ENCODE measurements at places on chromosomes 2 and 18. TPM values are rescaled to one million over a fixed set of nuclear protein-coding genes. Genes with fewer than 3 reads are reported as not detected.

The CELF4 gene
- total RNA-seq = 0.05 TPM

The GRB14 gene
- 0.19 TPM for total RNA-seq

DNA sequence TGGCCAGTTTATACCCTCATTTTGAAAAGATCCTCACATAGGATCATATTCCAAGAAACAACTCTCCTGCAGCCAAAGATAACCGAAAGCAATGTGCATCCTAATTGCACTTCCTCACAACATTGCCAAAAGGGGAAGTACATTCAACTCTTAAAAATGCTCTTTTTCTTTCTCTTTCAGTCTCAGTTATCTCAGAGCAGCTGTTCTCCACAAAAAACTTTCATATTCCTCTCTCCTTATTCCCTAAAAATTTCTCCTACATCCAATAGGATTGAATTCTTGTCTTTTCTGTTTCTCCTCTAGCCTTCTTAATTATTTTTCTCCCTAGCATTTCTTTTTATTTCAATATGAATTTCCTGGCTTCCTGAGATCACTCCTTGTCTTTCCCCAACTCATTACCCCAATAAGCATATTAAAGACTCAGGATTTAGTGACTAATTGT is 7.4 kb upstream of the VRK2 start:
- H3K4me1 ChIP-seq = no peaks in the 10 kb centered on the region
- no peak overlapping the region for H3K27ac ChIP-seq
- no peaks in the 10 kb centered on the region for H3K27me3 ChIP-seq
- DNase-seq = no peak
- no peaks in the 10 kb centered on the region for H3K36me3 ChIP-seq

- no peak overlapping the region for H3K4me3 ChIP-seq
- H3K27me3 ChIP-seq = no peaks in the 10 kb centered on the region
- no peaks in the 10 kb centered on the region for H3K36me3 ChIP-seq
- no peak overlapping the region for H3K27ac ChIP-seq
- no peaks in the 10 kb centered on the region for H3K4me1 ChIP-seq
Observed at GRCh38 chr2:109686921-109687320, 72.8 kb downstream of the SOWAHC start.

GRCh38 chr2:2662037-2662846 is 331.2 kb upstream of the MYT1L start:
- no peaks in the 10 kb centered on the region for H3K36me3 ChIP-seq
- no peaks in the 10 kb centered on the region for H3K27me3 ChIP-seq
- no peaks in the 10 kb centered on the region for H3K4me1 ChIP-seq
- no peak for DNase-seq

GRCh38 chr2:176526995-176527901 is 258.0 kb downstream of the MTX2 start:
- no peaks in the 10 kb centered on the region for H3K36me3 ChIP-seq
- H3K27ac ChIP-seq = no peak overlapping the region
- H3K4me1 ChIP-seq = no peaks in the 10 kb centered on the region
- no peak overlapping the region for H3K4me3 ChIP-seq

DNA sequence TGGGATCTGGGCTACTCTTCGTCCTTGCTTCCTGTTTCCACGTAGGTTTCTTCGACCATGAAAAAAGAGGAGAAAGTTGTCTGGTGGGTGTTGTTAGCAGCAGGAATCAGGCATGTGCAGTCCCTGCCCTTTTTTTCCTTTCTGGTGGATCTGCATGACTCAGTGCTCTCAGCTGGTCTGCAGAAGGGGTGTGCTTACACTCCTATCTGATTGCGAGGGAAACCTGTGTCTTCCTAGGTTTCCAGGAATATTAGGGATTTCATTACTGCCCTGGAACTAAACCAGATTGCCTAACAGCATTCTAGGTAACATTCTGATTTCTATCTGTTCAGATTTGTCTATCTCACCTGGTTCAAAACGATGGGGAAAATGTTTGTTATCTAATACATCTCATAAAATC is 174.3 kb downstream of the CCDC102B start:
- H3K4me3 ChIP-seq = no peak overlapping the region
- no peak for DNase-seq

- no peak for DNase-seq
- H3K36me3 ChIP-seq = no peaks in the 10 kb centered on the region
- no peaks in the 10 kb centered on the region for H3K4me1 ChIP-seq
- H3K27me3 ChIP-seq = peaks cover 96% of the 10 kb centered on the region
- H3K27ac ChIP-seq = no peak overlapping the region
Observed at GRCh38 chr2:222315443-222316121, 16.8 kb upstream of the PAX3 start.
